LHCN-M2 (cell line): ENCODE measurements at places on chromosomes 3 and 15. TPM values are rescaled to one million over a fixed set of nuclear protein-coding genes. Genes with fewer than 3 reads are reported as not detected.

- DNase-seq: no peak
These were observed 61.3 kb upstream of the RAB6B start for GRCh38 chr3:133956982-133957381.

DNA sequence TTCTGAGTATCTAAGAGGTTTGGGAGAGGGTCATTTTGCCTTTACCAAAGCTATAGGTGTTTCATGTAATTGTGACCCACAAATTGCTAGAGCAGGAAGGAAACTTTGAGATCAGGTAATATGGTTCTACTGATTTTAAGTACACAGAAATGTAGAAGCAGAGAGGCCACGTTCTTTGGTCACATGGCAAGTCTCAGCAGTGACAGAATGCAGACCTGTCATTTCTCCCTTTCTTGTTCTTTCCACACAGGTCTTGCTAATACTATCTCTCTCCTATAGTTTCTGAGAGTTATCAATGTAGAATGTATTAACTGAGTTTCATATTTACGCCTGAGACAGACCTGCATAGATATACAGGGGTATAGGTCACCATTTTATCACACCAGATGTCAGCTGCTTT is 10.9 kb upstream of the RTP1 start:
- no peak for DNase-seq

- peak; percentile 34 for DNase-seq
These were observed 3.4 kb upstream of the RARB start for GRCh38 chr3:25424614-25425013.

Gene FGF12
- total RNA-seq: not detected in 2 replicates

Gene DAZL
- not detected in 2 replicates for total RNA-seq
